ENCODE measurements at places on chromosomes 5 and 9.
A peak's percentile ranks its signal among the peaks of the same experiment; 100 is the strongest.

DNA sequence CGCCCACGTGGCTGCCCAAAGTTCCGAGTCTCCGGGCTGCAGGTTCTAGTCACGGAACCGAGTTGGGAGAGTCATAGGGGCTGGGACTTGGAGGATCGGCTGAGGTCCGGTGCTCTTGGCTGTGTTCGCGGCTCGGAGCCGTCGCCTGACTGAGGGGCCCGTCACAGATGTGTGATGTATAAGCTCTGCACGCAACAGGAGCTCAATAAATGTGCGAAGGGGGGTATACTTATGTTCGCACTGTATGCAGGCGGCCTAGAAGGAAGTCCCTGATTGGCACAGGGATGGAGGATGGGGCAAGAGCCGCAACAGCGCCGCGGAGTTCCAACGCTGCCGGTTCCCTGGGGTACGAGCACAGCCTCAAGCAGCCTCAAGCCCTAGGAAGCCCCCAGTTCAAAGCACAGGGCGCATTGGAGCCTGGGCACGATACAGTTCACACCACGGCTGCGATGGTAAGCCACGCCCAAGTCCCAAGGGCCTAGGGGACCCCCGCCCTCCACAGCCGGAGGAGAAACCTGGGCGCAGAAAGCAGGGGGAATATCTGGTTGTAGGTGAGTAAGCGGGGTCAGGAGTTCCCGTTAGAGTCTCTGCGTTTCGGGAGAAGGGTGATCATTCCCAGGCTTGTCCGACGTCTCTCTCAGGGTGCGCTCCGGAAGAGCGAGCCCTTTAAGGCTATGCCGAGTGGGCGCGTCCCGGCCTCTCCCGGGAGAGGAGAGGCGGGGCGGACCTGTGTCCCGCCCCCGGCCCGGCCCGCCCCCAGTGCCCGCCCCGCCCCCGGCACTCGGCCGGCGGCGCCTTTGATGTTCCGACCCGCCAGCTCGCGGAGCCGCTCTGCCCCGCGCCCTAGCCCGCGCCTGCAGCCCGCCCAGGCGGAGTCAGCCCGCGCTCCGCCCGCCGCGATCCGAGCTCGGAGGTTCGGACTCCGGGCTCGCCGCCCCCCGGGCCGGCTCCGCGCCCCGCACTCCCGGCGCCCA lies at the start of gene TCF7:
Gene TCF7 (plus strand): TSS at position 780 of the 974 bp plus-strand sequence. CDS start 226 bp downstream, outside the sequence.
- DNase-seq = peak; percentile 74

GRCh38 chr5:3862906-3863305 lies 267.3 kb downstream of the IRX1 start:
- DNase-seq = no peak

GRCh38 chr5:145983446-145983845 lies 47.1 kb downstream of the SH3RF2 start:
- no peak for DNase-seq

DNA sequence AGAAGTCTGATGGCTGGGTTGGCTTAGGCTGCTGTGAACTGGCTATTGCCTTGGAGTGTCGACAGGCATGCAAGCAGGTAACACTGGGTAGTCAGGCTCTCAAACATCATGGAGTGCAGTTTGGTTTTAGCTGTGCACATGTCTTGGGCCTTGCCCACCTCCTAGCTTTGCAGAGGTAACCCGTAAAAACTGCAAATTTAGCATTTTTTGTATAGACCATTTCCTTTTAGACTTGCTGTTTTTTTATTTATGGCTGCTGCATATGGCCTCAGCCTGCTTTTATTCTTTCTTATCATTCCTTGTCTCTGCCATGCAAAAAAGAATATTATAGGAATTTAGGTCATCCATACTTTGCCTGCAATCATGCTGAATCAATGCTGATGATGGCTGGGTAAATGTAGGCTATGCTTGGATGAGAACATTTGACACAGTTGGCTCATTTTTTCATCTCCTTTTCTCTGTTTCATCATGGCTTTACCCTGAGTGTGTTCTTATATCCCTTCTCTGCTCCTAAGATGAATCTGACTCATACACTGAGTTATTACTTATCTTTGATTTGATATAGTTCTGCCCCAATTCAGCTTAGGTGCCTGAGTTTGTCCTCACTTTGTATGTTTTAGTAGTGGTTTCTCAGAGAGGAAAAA lies 27.2 kb downstream of the RECK start:
- no peak for DNase-seq

DNA sequence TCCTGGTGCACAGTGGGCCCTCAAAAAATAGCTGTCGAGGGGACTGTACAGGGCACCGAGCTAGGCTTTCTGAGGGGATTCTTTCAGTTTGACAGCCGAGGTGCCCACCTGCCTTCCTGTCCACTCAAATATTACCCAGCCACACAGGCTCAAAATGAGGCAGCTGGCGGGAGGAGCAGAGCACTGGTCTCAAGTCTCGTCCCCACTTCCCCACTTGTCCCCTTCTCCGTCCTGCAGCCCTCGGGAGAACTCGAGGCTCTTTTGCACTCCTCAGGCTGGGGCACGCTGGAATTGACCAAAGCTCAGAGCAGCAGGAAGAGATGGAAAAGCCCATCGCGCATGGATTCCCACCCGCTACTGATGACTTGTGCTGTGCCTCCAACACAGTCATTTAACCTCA lies 185.2 kb downstream of the HSPA4 start:
- DNase-seq = no peak

DNA sequence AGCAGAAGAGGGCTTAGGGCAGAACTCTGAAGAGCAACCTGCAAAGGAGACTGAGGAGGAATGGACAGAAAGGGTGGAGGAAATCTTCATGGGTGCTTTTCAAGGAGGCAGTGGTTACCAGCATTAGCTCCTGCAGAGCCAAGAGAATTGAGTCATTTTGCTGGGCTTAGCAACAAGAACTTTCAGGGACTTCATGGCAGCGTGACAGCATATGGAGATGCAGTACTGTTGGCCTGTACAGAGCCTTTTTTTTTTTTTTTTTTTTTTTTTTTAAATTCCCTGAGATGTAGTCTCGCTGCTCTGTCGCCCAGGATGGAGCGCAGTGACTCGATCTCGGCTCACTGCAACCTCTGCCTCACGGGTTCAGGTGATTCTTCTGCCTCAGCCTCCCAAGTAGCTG lies 296.0 kb upstream of the DMRT1 start:
- no peak for DNase-seq

GRCh38 chr5:53678981-53679660 lies 118.7 kb downstream of the NDUFS4 start:
- no peak for DNase-seq

DNA sequence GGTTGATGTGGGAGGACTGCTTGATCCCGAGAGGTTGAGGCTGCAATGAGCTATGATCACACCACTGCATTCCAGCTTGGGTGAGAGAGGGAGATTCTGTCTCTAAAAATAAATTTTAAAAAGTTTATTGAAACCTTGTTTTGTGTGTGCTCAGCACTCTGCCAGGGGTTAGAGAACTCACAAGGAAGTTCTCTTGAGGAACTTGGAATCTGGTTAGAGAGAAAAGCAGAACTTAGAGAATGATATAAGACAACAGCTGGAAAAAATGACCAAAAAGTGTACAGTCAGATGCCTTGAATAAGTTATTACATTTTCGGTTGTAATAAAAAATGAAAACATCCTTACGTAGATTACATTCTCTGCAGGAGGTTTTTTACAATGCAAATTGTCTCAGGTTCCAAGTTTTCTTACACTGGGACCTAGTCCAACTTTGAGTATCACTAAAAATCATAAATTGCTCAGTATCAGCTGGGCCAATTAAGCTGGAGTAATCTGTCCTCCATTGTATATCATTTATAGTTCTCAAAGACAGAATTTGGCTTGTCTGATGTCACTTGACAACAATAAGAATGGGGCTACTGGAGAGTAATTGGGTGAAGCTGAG lies 21.7 kb upstream of the TENT2 start:
- no peak for DNase-seq

DNA sequence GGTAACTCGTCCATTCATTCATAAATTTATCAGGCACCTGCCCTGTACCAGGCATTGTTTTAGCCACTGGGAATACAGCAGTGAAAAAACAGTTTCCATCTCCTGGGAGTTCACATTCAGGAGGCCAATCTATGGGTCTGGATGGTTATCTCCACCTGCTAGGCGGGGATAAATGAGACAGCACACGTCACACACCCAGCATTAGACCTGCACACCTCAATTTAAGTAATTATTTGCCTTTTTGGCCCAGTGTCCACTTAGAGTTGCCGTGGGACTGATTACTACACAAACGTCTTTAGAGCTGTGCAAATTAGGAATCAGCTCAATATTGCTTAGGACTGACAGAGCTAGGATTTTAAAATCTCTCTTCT lies 46.1 kb downstream of the STK10 start:
- no peak for DNase-seq

DNA sequence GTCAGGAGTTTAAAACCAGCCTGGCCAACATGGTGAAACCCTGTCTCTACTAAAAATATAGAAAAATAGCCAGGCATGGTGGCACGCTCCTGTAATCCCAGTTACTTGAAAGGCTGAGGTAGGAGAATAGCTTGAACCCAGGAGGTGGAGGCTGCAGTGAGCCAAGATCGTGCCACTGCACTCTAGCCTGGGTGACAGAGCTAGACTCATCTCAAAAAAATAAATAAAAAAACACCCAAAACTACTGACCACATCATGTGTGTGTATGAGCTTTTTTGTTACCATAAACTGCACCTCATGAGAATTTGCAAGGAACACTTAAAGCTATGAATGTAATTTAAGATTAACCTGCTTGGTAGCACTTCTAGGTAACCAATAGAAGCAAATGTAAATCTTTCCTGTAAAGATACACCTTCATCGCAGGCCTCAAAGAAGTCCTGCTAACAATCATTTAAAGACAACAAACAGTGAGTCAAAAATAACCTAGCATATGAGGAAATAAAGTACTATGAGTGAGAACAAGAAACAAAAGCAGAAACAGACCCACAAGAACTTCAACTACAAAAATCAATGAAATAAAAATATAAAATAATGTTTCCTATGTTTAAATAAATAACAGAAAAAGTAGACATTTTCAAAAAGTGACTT lies 13.0 kb downstream of the SLC38A9 start:
- DNase-seq = no peak

DNA sequence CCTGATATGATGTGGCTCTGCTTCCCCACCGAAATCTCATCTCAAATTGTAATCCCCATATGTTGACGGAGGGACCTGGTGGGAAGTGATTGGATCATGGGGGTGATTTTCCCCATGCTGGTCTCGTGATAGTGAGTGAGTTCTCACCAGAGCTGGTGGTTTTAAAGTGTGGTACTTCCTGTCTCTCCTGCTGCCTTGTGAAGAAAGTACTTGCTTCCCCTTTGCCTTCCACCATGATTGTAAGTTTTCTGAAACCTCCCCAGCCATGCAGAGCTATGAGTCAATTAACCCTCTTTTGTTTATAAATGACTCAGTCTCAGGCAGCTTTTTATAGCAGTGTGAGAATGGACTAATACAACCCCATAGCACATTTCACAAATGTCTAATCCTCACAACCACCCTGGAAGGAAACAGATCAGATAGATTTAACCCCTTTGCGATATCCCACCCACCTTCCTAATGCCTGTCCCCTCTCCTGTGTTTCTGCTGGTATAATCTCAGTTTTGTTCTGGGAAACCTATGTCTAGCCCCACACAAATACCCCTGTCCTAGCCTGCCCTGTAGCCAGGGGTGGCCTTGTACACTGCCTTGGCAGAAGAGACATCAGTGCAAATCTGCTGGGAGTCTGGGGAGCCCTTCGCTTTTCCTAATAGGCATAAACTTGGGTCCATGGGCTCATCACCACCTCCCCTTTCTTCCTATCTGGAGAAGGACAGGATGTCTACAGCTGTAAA lies 157.0 kb upstream of the RAI14 start:
- DNase-seq = no peak

DNA sequence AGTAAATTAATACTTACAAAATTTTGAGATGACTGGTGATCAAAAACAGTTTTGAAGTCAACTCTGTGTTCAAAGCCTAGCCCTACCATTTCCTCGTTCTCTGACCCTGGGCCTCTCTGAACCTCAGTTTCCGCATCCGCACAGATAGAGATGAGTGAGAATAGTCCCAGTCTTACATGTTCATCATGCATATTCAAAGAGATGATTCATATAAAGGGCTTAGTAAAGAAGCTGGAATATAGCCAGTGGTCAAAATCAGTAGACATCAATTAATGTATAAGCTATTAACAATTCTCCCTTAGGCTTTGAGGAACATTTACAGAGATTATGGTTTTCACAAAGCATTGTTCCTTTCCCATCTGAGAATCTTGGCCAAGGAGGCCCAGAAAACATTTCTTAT lies 250.6 kb downstream of the SPOCK1 start:
- DNase-seq = no peak

DNA sequence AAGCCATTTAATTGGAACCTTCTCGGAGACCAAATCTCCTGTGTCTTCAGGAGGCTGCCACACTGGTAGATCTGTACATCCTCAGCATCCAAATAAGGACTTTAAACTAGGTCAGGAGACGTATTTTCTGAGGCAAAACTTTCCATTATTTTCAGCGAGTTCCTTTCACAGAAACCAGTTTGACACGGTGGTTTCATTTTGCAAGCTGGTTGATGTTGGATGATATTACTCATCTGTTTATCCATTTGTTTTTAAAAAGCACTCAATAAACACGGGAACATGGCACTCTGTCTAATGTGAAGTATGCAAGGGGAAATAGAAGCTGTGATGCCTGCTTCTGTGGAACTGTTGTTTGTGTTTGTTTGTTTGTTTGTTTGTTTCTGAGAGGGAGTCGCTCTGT lies 199.6 kb downstream of the ERCC6L2 start:
- DNase-seq = no peak

DNA sequence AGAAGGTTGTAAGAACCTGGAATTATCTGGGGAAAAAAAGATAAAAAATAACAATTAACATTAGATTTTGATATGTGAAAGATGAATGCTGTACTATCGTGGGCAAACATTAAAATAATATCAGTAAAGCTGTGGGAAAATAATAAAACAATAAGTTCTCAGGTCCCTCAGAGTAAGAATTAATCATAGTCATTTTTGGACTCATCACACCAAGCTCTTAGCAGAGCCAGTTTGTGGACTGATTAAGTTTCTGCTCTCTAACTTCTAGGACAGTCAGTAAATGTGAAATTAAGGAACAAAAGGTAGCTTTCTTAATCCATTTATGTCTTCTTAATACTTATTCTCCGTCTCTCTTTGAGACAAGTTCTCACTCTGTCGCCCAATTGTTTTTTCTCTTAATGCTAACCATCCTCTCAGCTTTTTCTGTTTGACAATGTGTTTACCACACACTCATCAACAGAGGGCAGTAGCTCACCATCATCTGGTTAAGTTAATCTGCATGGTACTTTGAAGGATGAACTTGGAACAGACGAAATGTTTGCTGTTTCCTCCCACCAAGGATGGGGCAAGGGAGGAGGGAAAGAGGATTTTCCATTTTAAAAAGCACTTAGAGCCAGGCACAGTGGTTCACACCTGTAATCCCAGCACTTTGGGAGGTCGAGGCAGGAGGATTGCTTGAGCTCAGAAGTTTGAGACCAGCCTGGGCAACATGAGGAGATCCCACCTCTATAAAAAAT lies 5.3 kb upstream of the ACO1 start:
- DNase-seq = peak; percentile 64

- DNase-seq = no peak
These were observed 4.1 kb downstream of the CFAP95 start for GRCh38 chr9:69824499-69825252.

GRCh38 chr5:166195981-166196380 lies 2095.5 kb upstream of the WWC1 start:
- DNase-seq = no peak

Data from right lung (tissue), 10 donors.